ENCODE measurements at places on chromosomes 16 and 17. TPM values are rescaled to one million over a fixed set of nuclear protein-coding genes. Genes with fewer than 3 reads are reported as not detected.

ZFP3 gene
- not detected for total RNA-seq

ENPP7 gene
- total RNA-seq, result not detected

CHST6 gene
- total RNA-seq, result not detected

CDH5 gene
- 0.23 TPM for total RNA-seq

COX4I1 gene
- total RNA-seq, result 611 TPM

ITGAD gene
- total RNA-seq, result not detected

DNA sequence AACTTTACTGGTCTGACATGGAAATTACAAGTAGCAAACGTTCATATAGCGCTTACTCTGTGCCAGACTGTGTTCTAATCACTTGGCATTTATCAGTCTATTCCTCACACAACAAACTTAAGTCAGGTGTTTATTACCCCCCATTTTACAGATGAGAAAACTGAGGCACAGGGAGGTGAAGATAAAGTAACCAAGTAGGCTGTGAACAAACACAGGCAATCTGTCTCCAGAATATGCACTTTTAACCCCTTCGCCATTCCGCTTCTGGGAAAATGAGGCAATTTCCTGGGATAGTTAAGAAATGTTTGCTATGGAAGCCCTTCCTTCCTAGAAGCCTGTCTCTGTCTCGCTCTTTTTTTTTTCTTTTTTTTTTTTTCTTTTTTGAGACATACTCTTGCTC is 12.2 kb upstream of the CXCL16 start:
- no peak for DNase-seq

DNA sequence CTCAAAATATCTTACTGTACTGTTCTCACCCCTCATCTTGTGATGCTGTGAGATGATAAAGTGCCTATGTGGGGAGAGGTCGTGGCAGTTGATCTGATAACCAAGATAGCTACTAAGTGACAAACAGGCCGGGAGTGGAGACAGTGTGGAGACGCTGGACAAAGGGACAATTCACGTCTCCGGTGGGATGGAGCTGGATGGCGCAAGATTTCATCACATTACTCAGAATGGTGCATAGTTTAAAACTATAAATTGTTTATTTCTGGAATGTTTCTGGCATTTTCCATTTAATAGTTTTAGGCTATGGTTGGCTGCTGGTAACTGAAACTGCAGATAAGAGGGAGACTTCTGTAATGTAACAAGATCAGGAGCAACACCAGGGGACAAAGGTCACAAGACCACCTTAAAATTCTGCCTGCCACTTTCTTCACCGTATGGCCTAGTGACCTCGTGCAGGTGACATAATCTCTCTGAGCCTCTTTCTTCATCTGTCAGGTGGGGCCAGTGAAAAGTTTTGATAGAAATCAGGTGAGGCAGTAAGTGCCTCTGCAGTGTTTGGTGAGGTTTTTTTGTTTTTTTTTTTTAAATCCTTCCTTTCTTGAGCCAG is 54.4 kb upstream of the LGALS9 start:
- DNase-seq, result no peak

DNA sequence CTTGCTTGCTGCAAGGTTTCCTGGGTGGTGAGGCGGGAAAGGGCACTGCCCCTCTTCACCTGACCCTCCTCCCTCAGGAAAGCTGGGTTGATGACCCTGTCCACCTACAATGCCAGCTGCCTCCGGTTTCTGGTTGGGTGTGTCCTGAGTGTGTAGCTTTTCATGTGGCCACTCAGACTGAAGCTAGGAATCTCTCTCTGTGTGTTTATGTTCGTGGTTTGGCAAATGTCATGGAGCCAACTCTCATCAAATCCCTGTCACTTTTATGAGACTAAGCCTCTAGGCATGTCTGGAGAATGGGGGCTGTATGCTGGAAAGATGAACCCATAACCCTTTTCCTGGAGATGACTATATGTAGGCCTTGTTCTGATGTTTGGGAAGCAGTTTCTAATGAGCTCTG is 17.1 kb downstream of the PLEKHG4 start:
- peak; percentile 50 for DNase-seq

DNA sequence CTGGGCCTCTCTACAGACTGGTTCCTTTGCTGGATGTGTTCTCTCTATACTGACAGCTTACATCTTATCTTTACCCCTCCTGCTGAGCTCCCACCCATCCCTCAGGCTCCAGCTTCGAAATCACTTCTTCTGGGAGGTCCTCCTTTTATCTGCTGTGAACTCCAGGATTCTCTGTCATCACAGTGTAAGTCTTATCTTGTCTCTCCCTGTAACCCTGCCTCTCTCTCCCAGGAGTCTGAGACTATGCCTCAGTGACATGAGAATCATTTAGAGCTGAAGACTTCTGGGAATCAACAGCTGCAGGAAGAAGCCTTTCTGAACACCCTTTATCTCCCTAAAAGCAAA is 148.1 kb upstream of the HS3ST3A1 start:
- no peak for DNase-seq

- DNase-seq, result no peak
Observed at GRCh38 chr17:8012996-8013640, 10.7 kb downstream of the GUCY2D start.

DNA sequence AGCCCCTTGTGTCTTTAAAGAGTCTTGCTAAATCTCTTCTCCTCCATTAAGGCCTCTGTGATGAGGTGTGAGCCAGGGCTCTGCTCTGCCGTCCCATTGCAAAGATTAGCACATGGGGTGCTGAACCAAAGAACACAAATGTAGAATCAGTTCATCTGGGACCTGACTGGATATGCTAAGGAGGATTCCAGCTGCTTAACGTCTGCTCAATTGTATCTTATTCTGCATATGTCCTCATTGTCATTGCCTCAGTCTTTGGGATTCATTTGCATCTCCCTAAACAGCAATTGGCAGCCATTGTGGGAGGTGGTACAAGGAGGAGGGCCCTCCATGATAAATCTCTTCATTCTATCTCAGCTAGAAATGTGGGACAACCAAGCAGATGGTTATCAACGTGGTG is 106.3 kb upstream of the ADAMTS18 start:
- no peak for DNase-seq

All from HT1080 (cell line).